GM18507 (cell line): ENCODE measurements at places on chromosomes 11 and 22.

DNA sequence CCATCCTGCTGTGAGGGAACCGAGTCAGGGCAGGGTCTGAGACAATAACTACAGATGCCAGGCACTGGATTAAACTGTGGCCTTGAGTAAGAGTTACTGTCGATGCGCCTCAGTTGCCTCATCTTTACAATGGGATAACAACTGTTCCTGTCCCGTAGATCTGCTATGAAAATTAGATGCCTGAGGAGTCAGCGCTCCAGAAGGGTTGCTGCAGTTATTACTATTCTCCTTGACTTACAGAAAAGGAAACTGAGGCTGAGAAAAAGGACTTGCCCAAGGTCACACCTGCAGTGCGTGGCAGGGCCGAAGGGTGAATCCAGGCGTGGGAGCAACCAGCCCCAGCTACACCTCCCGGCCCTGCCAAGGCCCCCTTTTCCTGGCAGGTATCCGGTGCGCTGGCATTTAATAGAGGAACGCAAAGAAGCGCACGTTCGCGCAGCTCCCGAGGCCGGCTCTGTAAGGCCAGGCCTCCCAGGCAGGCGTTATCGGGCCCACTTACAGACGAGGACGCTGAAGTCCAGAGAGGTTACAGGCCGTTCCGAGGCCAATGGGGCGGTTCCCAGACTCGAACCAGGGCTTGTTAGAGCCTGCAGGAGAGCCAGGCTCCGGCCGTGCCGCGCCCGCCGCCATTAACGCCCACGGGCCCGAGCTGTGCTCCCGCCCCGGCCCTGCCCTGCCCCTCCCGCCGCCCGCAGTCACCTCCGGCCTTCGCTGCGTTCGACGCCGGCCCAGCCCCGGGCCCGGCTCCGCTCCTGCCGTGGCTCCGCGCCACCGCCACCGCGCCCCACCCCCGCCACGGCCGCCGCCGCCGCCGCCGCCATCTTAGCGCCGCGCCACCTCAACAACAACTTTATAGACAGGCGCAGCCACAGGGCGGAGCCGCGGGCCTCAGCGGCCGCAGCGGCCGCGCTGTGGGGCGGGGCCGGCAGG, at the start of gene C11orf68:
TSS of gene C11orf68 (minus strand) at position 852 of the 930 bp plus-strand sequence. CDS start at position 821, 31 bp downstream.
- no peak for DNase-seq

GRCh38 chr11:101003468-101003867, 126.1 kb downstream of the PGR start:
- no peak for DNase-seq

DNA sequence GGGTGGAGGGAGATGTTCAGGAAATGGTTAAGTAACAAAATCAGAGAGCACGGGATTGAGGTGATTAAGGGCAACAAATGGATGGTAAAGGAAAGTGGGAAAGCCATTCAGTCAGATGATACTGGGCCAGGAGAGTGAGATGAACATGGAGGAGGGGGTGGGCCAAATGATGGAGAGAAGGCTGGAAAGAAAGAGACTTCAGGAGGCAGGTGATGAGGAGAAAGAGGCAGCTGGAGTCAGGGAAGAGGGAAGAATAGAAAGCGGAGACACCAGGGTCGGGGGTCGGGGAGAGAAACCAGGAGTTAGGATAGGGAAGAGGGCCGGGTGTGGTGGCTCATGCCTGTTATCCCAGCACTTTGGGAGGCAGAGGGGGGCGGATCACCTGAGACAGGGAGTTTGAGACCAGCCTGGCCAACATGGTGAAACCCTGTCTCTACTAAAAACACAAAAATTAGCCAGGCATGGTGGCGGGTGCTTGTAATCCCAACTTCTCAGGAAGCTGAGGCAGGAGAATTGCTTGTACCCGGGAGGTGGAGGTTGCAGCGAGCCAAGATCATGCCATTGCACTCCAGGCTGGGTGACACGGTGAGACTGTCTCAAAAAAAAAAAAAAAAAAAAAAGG, 4.7 kb upstream of the KDM2A start:
- DNase-seq, result no peak

DNA sequence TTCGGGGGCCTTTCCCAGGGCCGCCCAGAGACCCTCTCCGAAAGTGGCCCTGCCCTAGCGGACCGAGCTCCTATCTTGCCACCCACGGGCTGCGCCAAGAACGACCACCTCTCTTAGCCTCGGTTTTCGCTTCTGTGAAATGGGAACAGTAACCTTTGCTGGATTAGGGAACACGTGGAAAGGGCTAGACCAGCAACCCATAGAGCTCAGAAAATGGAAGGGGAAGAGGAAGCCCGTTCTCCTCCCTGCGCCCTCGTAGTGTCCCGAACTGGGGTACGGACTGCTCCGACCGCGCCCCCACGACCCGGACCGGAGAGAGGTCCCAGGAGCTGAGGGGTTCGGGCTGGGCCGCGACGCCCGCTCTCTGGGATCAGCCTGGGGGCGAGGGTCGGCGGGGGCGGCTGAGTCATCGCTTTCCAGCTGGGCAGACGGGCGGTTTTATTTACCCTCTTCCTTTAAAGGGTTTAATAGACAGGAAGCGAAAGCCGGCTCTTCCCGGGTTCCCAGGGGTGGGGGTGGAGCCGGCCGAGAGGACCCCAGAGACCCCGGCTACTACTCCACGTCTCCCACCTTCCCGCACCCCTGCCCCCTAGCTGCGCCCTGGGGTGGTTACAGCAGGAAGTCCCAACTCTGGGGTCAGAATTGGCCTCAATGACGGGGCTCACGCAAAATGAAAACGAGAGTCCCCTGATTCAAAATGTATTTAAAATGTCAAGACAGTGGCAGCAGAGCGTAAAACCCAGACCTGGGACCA, 907 bp upstream of the PHLDA2 start:
- DNase-seq, result peak; percentile 45

GRCh38 chr11:102367364-102367763, 20.4 kb downstream of the BIRC2 start:
- no peak for DNase-seq

- no peak for DNase-seq
These were observed 369.7 kb downstream of the MN1 start for GRCh38 chr22:27431896-27432295.

DNA sequence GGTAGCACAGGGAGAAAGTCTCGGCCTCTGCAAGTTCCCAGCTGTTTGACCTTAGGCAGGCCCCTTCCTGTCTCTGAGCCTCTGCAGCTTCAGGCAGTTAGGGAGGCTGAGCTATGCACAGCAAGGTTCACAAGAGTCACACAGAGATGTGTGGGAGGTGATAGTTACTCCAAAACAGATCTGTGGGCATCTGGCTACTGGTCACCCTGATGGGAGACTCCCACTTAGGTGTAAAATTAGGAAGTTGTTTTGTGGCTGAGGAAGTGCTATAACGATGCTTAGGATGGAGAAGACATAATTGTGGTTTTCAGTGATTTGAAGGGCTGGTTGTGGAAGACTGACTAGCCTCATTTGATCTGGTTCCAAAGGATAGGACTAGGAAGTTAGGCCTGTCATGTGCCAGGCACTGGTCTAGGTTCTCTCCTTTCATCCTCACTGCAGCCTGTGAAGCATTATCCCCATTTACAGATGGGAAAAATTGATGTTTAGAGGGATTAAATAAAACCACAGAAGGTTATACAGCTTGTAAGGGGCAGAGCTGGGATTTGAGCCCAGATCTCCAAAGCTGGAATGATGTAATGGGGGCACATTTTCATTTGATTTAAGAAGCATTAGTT, 13.5 kb downstream of the ACO2 start:
- no peak for DNase-seq

DNA sequence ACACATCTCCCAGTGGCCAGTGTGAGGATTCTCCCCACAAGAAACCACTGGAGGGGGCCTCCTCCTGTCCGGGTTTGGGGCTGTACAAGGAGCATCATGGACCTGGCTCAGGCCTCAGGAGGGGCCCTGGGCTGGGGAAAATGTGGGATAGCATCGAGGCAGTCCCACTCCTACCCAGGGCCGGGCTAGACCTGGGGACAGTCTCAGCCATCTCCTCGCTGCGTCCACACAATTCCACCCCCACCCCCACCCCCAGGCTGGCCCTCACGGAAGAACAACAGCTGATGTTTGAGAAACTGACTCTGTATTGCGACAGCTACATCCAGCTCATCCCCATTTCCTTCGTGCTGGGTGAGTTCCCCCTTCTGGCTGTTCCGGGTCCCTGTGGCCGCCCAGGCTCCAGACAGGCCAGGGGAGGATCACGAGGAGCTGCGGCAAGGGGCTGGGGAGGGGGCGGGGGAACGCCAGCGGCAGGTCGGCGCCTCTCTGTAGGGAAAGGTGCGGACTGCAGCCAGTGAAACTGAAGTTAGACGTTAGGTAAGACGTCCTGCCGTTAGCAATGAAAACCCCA, 4.8 kb downstream of the BEST1 start:
- DNase-seq, result no peak

DNA sequence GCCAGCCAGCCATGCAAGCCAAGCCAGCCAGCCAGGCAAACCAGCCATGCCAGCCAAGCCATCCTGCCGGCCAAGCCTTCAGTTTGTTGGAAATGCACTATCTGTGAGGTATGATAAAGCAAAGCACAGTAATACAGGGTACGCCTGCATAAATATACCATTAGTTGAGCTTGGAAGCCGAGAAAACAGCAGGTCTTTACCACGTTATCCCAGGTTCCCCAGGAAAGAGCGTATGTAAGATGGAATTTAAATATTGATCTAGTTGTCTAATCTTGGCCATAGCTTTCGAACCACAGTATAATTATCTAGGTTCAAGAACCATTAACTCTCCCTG, 24.2 kb downstream of the CCT8L2 start:
- no peak for DNase-seq

- no peak for DNase-seq
These were observed 205.2 kb upstream of the KIRREL3 start for GRCh38 chr11:127205688-127206217.

DNA sequence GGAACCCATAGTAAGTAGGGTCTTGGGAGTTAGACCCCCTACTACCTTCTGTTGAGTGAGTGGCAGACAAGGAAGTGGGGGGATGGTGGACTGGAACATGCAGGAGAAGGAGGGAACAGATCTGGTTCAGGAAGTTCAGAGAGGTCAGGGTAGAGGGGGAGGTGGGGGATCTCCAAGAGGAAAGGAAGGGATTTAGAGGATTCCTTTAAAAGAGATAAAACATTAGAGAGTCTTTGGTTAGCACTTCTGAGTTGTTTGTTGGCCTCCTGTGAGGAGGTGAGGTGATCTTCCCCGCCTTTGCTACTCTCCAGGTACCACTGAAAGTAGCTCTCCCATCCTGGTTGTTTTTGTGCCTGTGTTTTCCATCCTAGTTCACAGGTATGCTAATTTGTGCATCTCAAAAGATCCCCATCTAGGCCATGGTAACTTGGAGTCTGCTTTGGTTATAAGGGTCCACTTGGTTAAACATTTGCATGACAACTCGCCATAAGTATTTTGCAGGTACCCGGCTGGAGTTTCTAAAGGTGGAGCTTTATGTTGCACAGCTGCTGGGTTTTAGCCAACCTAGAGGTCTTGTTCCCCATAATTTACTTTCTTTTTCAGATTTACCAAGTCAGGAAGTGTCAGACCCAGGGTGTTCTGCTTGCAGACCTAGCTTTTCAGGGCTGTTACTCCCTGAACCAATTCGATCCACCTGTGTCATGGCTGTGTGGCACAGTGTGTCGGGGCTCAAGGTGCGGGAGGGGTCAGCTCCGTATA, 79.3 kb upstream of the SORL1 start:
- DNase-seq, result peak; percentile 32

- DNase-seq, result no peak
These were observed 14.0 kb upstream of the POU2AF1 start for GRCh38 chr11:111393096-111393495.

DNA sequence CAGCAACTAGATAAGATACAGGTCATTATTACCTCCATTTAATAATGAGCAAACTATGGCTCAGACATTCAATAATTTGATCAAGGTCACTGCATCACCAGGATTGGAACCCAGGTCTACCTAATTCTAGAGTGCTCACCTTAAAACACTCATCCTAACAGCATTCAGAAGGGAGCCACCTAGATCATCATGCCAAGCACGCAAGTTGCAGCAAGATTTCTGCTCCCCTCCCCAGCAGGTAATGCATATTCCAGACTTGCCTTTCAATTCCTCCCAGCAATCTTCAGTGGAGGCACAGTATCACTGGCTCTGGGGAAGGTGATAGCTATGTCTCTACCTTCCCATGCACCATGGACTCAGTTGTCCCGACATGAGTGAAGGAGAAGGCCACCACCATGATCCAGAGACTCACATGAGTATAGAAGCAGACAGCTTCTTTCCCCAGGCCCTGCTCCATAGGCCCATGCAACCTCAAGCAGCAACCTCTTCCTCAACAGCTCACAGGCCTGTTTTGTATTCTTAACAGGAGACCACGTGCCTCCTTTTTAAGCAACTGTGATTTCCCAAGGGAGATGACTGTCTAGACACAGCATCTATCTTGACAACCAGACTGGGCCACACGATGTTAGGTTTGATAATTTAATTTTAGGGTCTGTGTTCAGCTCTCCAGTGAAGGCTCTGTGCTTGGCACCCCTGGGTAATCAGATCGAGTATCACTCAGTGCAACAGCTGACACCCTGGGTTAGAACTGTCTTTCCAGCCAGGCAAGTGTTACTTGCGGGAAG, 36.4 kb downstream of the RAB30 start:
- DNase-seq, result no peak

DNA sequence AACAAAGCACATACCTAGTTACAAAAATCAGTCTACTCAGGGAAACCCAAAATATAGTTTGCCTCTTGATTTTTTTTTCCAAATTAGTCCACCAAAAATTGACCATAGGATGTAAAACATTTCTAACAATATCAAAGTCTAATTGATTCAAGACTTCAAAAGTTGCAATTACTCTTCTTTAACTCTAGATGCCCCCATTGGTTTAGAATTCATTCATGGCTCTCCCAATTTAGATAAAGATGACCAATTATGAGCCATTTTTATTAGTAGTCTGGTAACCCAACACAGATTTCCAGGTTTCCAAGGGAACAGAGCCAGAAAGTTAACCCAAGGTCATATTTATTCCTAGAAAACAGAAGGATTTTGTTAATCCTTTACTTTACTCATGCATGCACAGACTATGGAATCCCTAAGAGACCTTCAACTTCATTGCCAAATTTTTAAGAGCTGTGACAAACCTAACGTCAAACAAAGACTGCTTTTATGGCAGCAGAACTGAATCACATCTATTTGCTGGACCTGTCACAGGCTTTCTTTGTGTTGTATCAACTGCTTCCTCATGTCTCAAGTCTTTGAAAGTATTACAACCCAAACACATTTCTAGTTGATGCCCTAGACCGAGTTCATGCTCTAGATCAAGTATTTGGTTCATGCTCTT, 55.3 kb downstream of the C22orf42 start:
- no peak for DNase-seq

- no peak for DNase-seq
These were observed 379.9 kb downstream of the TTC28 start for GRCh38 chr22:28299753-28300152.

DNA sequence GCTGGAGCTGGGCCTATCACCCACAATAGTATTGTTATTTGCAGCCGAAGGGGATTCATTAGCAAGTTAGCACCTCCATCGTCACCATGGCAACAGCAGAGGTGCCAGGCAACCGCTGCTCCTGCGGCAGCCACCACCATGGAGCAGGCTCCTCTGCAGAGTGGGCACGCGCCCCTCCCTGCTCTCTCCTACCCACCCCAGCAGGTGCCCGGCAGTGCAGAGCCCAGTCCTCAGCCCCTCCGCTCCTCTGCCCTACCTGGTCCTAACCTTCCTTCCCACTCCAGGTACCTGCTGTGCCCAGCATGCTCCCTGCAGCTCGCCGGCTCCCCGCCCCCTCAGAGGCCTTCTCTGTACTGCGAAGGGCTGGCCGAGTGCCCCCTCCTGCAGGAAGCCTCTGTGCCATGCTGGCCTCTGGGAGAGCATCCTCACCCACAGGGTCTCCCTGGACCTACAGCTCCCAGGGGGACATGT, 3.6 kb downstream of the DUSP8 start:
- no peak for DNase-seq

- no peak for DNase-seq
These were observed 159.9 kb upstream of the GRK3 start for GRCh38 chr22:25404556-25404927.

- DNase-seq, result no peak
These were observed 1.3 kb upstream of the SC5D start for GRCh38 chr11:121291319-121291718.
